Stomach (tissue), 19 donors: ENCODE measurements at places on chromosomes 16 and 17. TPM values are rescaled to one million over a fixed set of nuclear protein-coding genes. Genes with fewer than 3 reads are reported as not detected.

Gene FASN
- total RNA-seq, result 22.8 TPM

Gene CEMP1
- total RNA-seq, result not detected

- no peaks in the 10 kb centered on the region for H3K36me3 ChIP-seq
- H3K4me1 ChIP-seq, result no peaks in the 10 kb centered on the region
- H3K27ac ChIP-seq, result no peak overlapping the region
- DNase-seq, result no peak
- H3K4me3 ChIP-seq, result no peak overlapping the region
Measured at GRCh38 chr17:6366221-6366666, 68.7 kb downstream of the AIPL1 start.

DNA sequence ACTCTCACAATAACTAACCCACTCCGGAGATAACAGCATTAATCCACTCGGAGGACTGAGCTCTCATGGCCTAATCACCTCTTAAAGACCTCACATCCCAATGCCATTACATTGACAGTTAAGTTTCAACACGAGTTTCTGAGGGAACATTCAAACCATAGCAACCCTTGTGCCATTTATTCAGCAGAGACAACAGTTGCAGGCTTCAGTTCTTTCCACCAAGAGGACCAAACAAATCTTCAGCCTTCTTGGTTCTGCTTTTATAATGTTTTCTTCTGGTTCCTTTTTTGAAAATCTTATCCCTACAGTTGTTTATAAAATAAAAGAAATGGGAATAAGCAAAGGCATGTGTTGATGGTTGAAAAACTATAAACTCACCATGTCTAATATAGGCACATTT is 2.1 kb upstream of the CD300E start:
- no peak overlapping the region for H3K27ac ChIP-seq
- H3K4me3 ChIP-seq, result no peak overlapping the region
- H3K4me1 ChIP-seq, result no peaks in the 10 kb centered on the region
- no peaks in the 10 kb centered on the region for H3K36me3 ChIP-seq
- no peak for DNase-seq

GRCh38 chr16:9070254-9070653 is 21.2 kb upstream of the HAPSTR1 start:
- H3K36me3 ChIP-seq, result no peaks in the 10 kb centered on the region
- H3K4me3 ChIP-seq, result no peak overlapping the region
- H3K27me3 ChIP-seq, result no peaks in the 10 kb centered on the region
- no peaks in the 10 kb centered on the region for H3K4me1 ChIP-seq
- no peak overlapping the region for H3K27ac ChIP-seq
- no peak for DNase-seq

- H3K4me1 ChIP-seq, result peaks cover 9% of the 10 kb centered on the region
- no peak overlapping the region for H3K4me3 ChIP-seq
- H3K36me3 ChIP-seq, result no peaks in the 10 kb centered on the region
Measured at GRCh38 chr16:30837904-30838303, 50.9 kb upstream of the ZNF629 start.

DNA sequence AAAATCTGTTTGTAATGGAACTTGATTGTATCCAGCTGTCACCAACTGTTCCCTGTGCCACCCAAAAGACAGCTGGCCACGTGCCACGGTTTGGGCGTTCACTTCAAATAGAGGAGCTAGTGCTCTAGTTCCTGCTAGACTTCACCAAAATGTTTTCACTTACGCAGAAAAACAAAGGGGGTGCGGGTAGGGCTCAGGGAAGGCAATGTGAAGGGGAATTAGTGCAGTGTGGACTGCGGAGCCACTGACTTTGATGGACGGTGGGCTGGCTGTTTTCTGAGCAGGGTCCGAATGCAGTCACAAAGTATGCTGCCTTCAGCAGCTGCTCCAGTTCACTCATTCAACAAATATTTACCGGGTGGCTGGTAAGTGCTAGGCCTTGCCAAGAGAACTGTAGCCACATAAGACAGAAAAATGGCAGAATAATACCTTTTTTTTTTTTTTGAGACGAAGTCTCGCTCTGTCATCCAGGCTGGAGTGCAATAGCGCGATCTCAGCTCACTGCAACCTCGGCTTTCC is 7.6 kb upstream of the CYTH1 start:
- H3K27ac ChIP-seq, result peak overlapping the region; percentile 75
- H3K4me1 ChIP-seq, result peaks cover 60% of the 10 kb centered on the region
- H3K27me3 ChIP-seq, result no peaks in the 10 kb centered on the region
- DNase-seq, result peak; percentile 90
- H3K36me3 ChIP-seq, result peaks cover 29% of the 10 kb centered on the region

DNA sequence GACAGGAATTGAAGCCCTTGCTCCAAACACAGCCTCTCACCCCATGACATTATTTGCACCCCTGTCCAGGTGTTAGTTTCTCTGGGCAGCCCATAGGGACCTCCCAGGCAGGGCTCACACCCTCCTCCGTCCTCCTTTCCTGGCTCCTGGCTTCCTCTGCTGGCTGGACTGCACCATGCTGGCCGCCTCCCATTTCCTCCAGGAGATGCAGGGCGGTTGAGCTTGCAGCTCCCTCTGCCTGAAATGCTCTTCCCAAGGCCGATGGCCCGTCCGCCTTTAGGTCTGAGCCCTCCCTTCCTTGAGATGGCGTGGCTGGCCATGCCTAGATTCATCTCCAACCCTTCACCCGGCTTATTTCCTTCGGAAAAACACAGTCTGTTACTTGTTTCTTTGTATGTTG is 334.8 kb downstream of the SNX29 start:
- DNase-seq, result peak; percentile 46
- H3K27me3 ChIP-seq, result no peaks in the 10 kb centered on the region
- no peak overlapping the region for H3K27ac ChIP-seq
- H3K4me1 ChIP-seq, result peaks cover 15% of the 10 kb centered on the region
- no peaks in the 10 kb centered on the region for H3K36me3 ChIP-seq

- H3K27ac ChIP-seq, result peak overlapping the region; percentile 55
- H3K4me1 ChIP-seq, result no peaks in the 10 kb centered on the region
- no peak overlapping the region for H3K4me3 ChIP-seq
- H3K27me3 ChIP-seq, result no peaks in the 10 kb centered on the region
Measured at GRCh38 chr17:58677194-58677880, 14.5 kb downstream of the TEX14 start.

DNA sequence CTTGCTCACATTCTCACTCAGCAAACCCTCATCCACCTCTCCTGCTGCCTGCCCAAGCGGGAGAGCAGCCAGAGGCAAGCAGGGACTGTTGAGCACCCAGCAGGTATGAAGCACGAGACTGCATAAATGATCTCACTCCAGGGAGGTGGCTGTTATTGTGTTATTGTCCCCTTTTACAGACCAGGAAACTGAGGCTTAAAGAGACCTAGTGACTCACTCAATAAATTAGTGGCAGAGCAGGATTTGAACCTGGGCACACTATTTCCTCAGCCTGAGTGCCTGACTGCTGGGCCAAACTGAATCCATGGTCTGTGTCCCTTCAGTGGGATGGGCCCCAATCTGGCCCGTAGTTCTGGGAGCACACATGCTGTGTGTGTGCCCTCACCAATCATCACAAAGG is 12.3 kb upstream of the MAP2K3 start:
- H3K27ac ChIP-seq, result no peak overlapping the region
- no peak for DNase-seq
- peaks cover 20% of the 10 kb centered on the region for H3K4me1 ChIP-seq
- H3K36me3 ChIP-seq, result no peaks in the 10 kb centered on the region
- H3K4me3 ChIP-seq, result no peak overlapping the region
- no peaks in the 10 kb centered on the region for H3K27me3 ChIP-seq
